Cardiac ventricle fibroblast (primary cell): ENCODE measurements at places on chromosomes 6 and 20. TPM values are rescaled to one million over a fixed set of nuclear protein-coding genes. Genes with fewer than 3 reads are reported as not detected.

CST5 gene
- not detected in 2 replicates for total RNA-seq

FILIP1 gene
- 0.69 and 1.1 TPM in 2 replicates for total RNA-seq

CTCFL gene
- total RNA-seq: not detected in 2 replicates

ADAM33 gene
- 14.1 and 14.8 TPM in 2 replicates for total RNA-seq

VSX1 gene
- total RNA-seq: not detected in 2 replicates

METTL24 gene
- total RNA-seq: not detected in 2 replicates

BNIP5 gene
- not detected in 2 replicates for total RNA-seq

B3GAT2 gene
- not detected in 2 replicates for total RNA-seq

RUNX2 gene
- 4.4 and 6.4 TPM in 2 replicates for total RNA-seq

MATN4 gene
- total RNA-seq: not detected in 2 replicates

RFX6 gene
- not detected in 2 replicates for total RNA-seq

SNAP25 gene
- 0.31 and 0.49 TPM in 2 replicates for total RNA-seq

TRERF1 gene
- total RNA-seq: 3.6 and 4.6 TPM in 2 replicates

GJA1 gene
- 71.6 and 83.2 TPM in 2 replicates for total RNA-seq

TTBK1 gene
- not detected in 2 replicates for total RNA-seq

EHMT2 gene
- 29.5 and 47.8 TPM in 2 replicates for total RNA-seq

OPRM1 gene
- total RNA-seq: not detected in 2 replicates

TFAP2D gene
- not detected in 2 replicates for total RNA-seq

SCRT2 gene
- not detected in 2 replicates for total RNA-seq

KIAA1586 gene
- 6.0 and 7.9 TPM in 2 replicates for total RNA-seq

KCNS1 gene
- total RNA-seq: 1.4 and 2.4 TPM in 2 replicates

ENPP3 gene
- not detected in 2 replicates for total RNA-seq

RAET1E gene
- total RNA-seq: 0.06 TPM in 1 of 2 replicates, not detected in the other

CRIP3 gene
- total RNA-seq: not detected in 2 replicates

MYMX gene
- total RNA-seq: not detected in 2 replicates

PRL gene
- total RNA-seq: not detected in 2 replicates

RIMS4 gene
- 0.24 and 1.2 TPM in 2 replicates for total RNA-seq

BPIFB2 gene
- total RNA-seq: not detected in 2 replicates

CITED2 gene
- total RNA-seq: 173 and 205 TPM in 2 replicates
